H4 (cell line): ENCODE measurements at places on chromosomes 5 and 9. TPM values are rescaled to one million over a fixed set of nuclear protein-coding genes. Genes with fewer than 3 reads are reported as not detected.

OR1J2 gene
- total RNA-seq = not detected in 2 replicates

TMEFF1 gene
- 0.31 and 1.2 TPM in 2 replicates for total RNA-seq

SLC12A7 gene
- 8.8 and 13.8 TPM in 2 replicates for total RNA-seq

ADAMTS6 gene
- 1.7 and 2.1 TPM in 2 replicates for total RNA-seq

PTGR1 gene
- total RNA-seq = 452 and 554 TPM in 2 replicates

AP3B1 gene
- total RNA-seq = 30.2 and 41.6 TPM in 2 replicates

HSPB3 gene
- total RNA-seq = 25.8 and 26.7 TPM in 2 replicates

PCDHB10 gene
- 2.9 and 4.5 TPM in 2 replicates for total RNA-seq

DCTN4 gene
- 39.6 and 47.8 TPM in 2 replicates for total RNA-seq

TJP2 gene
- 8.2 and 10.7 TPM in 2 replicates for total RNA-seq

CENPP gene
- 2.3 and 9.6 TPM in 2 replicates for total RNA-seq

NRARP gene
- total RNA-seq = 0.37 TPM in 1 of 2 replicates, not detected in the other

DMGDH gene
- 0.37 TPM in 1 of 2 replicates, not detected in the other for total RNA-seq

PCDHB13 gene
- total RNA-seq = 1.2 and 2.0 TPM in 2 replicates

BAAT gene
- total RNA-seq = not detected in 2 replicates

NEUROG1 gene
- total RNA-seq = not detected in 2 replicates
